ENCODE measurements at places on chromosomes 3 and 15. TPM values are rescaled to one million over a fixed set of nuclear protein-coding genes. Genes with fewer than 3 reads are reported as not detected.

Gene ACY1
- total RNA-seq: 13.2 TPM

Gene PRTG
- total RNA-seq: 19.4 TPM

Gene ITIH4
- total RNA-seq: 8.0 TPM

Gene INSYN1
- total RNA-seq: 86.6 TPM

Gene NR2E3
- total RNA-seq: 0.69 TPM

Gene ACTL6A
- 58.8 TPM for total RNA-seq

Gene GHRL
- total RNA-seq: 0.64 TPM

Gene LINGO1
- 180 TPM for total RNA-seq

- DNase-seq: peak; percentile 68
Measured at GRCh38 chr15:32651229-32651837, 9.8 kb downstream of the SCG5 start.

- no peak for DNase-seq
Measured at GRCh38 chr3:103410231-103410630, 975.4 kb downstream of the ZPLD1 start.

DNA sequence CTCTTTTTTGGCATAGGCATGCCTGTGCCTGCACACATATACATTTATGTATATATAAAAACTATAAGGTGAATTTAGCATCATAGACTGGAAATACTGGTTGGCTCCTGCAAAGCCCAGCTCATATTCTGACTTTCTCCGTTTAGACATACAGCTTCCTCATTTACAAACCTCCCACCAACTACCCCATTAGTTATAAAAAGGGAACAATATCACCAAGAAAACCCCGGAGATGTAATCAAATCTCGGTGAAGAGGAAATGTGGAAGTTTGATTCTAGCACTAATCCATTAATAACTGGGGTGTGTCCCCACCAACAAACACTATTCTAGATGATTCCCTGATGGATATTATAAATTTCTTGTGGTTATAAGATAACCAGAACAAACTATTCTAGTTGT lies 517.7 kb upstream of the TBL1XR1 start:
- DNase-seq: no peak

DNA sequence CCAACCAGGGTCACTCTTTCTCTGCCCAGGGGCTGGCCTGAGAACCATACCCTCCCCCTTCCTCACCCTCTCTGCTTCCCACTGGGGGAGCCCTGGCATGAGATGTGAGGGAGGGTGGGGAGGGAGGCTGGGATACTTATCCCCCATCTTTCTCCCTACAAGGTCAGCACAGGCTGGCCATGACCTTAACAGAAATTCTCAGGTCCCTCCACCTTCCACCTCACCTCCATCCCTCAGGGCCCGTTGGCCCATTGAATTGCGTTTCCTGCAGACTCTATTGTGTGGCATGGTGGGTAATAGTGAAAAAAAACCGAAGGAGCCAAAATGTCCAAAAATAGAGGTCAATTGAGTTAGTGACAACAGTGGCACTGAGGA lies 159.5 kb downstream of the OR4M2 start:
- no peak for DNase-seq

DNA sequence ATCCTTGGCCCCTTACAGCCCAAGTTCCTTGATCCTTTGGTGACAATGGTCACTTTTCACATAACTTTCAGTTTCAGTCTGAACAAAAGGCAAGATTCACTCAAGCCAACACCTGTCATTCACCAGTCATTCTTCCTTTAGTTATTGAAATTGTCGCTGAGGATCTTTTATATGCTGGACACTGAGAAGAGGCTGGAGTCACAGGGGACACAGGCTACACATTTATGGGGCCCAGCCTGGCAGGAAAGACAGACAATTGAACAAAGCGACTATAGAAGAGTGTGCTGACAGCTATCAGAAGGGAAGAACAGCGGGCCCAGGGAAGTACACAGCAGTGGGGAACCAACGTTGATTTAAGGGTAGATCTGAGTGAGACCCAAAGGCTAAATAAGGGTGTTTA lies 69.8 kb upstream of the PROK2 start:
- no peak for DNase-seq

DNA sequence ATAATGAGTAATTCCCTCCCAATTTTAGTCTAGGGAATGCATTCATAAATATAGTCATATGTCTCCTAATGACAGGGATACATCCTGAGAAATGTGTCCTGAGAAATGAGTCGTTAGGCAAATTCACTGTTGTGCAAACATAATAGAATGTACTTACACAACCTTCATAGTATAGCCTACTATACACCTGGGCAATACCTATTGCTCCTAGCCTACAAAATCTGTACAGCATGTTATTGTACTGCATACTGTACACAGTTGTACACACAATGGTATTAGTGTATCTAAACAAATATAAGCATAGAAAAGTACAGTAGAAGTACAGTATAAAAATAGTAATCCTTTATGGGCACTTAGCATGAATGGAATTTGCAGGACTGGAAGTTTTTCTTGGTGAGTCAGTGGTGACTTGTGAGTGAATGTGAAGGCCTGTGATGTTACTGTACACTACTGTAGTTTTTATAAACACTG lies 6.6 kb downstream of the DTWD1 start:
- no peak for DNase-seq

- DNase-seq: no peak
Measured at GRCh38 chr3:195239121-195239520, 31.8 kb downstream of the XXYLT1 start.

DNA sequence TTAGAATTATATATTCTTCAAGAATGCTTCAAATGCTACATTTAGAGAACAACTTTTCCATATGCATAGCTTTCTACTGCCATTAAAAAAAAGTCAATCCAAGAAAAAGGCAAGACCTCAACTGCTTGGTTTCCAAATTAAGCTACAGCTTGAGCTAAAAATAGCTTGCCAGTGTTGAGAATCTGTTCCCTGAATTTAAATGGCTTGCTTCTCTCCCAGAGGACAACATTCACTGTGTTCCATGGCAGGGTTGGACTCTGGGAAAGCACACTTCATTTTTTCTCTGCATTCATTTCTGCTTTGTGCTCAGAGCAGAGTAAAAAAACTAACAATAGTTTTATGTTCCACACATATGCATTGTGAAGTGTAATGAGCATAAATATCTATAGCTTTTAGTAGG lies 50.3 kb upstream of the ACTL6A start:
- no peak for DNase-seq

DNA sequence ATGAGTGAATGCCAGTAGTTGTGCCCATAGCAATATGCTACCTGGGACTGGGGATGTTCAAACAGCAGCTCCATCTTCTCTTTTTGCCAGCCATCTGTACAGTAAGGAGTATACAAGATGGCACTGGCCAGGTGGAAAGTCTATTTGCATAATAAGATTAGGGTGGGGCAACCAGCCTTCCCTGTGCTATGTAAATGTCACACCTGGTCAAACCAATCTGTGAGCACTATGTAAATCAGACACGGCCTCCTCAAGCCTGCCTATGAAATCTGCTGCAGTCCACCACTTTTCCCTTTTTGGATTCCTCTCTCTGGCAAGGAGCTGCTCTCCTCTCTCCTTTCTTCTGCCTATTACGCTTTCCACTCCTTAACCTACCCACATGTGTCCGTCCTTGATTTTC lies 53.0 kb downstream of the C3orf80 start:
- no peak for DNase-seq

DNA sequence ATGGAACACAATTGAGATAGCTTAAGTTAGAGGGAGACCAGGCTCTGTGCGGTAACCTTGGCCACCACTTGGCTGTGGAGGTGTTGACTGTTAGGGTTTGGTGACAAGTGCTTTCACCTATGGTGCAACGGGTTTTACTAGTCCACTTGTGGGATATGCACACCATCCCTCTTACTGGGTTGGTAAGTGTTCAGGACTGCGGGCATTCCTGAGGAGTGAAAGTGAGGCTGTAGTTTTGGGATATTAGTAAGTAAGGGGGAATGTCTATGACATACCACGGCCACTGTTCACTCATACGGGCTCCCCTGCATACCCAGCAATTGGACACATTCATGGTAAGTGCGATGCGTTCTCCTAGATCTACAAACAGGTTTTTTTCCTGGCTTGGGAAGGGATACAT lies 8.0 kb upstream of the RAD54L2 start:
- DNase-seq: no peak

- peak; percentile 28 for DNase-seq
Measured at GRCh38 chr15:67827562-67828277, 2.4 kb downstream of the SKOR1 start.

- no peak for DNase-seq
Measured at GRCh38 chr3:64329037-64329436, 103.8 kb upstream of the PRICKLE2 start.

DNA sequence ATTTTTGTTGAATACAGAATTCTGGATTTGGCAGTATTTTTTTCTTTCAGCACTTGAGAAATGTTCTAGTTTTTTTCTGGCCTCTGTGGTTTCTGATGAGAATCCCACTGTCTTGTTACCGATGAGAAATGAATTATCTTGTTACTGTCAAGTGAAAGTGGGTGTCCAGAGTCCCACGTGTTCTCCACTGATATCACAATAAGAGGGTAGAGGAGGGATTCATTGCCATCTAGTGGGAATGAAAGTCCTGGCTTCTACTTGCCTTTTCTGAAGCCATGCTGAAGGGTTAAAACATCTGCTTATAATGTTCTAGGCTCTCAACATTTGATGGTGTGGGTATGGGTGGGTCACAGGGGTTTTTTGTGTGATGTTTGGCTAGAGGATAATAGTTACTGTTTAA lies 66.1 kb downstream of the SEC22A start:
- no peak for DNase-seq

DNA sequence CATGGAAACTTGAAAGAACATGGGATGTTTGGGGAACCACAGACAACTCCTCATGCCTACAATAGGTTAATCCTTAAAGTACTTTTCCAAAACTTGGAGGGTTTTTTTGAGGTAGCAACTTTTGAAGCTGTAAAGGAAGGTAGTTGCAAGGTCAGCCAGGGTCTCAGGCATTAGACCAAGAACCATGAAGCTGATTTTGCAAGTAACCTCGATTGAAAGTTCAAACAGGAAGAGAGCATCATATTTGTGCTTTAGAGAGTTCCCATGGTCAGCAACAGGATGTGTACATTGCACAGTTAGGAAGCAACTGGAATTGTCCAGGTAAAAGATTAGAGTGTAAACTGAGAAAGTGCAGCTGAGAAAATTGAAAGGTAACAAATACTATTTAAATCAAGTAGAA lies 199.8 kb upstream of the NR2F2 start:
- no peak for DNase-seq

GRCh38 chr15:51936105-51936478 lies 35.5 kb downstream of the LEO1 start:
- DNase-seq: no peak
